DMS79 treated with DMSO at 0.1 percent for 48 hours (cell line): ENCODE measurements at places on chromosomes 12 and 14.

- peak; percentile 50 for DNase-seq
These were observed 996 bp downstream of the SLC41A2 start for GRCh38 chr12:104956870-104957718.

GRCh38 chr14:39680777-39681176, 248.5 kb upstream of the FBXO33 start:
- DNase-seq: no peak

GRCh38 chr12:127479256-127479655, 787.7 kb upstream of the TMEM132C start:
- no peak for DNase-seq

GRCh38 chr14:41167040-41167439, 439.6 kb upstream of the LRFN5 start:
- DNase-seq: no peak

DNA sequence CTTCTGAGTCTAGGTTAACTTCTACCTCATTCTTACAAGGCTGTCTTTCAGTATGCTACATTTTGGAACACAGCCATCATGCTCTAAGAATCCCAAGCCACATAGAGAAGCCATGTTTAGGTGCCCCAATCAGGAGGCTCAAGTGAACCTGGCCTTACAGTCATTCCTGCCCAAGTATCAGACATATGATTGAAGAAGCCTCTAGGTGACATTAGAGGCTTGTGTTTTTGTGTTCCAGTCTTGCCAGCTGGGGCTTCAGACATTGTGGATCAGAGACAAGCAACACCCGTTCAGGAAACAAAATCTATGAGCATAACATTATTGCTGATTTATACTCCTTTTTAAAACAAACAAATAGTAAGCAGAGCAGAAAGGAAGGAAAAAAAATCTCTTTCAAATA, 8.1 kb upstream of the SLC16A7 start:
- no peak for DNase-seq

GRCh38 chr12:110943373-110943772, 23.0 kb upstream of the MYL2 start:
- no peak for DNase-seq
